ENCODE measurements at places on chromosomes 11 and 22.

GRCh38 chr11:67376063-67376820, 2.8 kb upstream of the CLCF1 start:
- no peak for DNase-seq

- DNase-seq, result no peak
These were observed 407.0 kb downstream of the BRD1 start for GRCh38 chr22:49420651-49421050.

DNA sequence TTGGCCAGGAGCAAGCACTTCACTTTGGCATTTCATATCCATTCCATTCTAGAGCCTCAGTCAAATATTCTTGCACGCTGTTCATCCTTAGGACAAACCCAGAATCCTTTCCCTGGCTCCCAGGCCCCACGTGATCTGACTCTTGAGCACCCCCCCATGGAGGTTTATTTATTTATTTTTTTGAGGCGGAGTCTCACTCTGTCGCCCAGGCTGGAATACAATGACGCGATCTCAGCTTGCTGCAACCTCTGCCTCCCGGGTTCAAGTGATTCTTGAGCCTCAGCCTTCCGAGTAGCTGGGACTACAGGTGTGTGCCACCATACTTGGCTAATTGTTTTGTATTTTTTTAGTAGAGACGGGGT, 12.7 kb upstream of the TSGA10IP start:
- DNase-seq, result no peak

DNA sequence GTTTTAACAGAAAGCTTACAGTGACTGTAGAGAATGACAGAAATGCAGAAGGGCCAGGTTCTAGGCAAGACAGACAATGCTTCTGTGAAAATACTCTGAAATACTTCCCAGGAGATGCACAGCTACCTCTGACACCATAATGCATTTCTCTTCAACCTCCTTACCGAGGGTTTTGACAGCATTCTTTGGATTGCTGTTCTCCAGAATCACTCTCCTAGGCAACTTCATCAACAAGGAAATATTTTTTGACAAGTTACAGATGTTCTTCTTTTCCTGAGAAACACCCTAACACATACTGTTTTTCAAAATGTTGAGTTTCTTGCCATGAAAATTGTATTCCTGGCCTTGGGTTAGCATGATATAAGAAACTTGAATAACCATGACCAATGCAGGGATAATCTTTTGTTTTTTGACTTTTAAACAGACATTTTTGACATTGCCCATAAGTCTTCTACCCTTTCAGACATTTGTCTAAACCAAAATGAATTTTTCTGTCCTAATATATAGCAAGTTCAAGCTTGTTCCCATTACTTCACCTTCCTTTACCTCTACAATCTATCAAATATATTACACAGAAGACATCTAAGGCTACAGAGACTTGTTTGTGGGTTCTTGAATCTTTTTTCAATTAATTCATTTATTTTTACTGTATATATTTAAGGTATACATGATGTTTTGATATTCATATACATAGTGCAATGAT, 108.1 kb downstream of the CCDC34 start:
- DNase-seq, result no peak

DNA sequence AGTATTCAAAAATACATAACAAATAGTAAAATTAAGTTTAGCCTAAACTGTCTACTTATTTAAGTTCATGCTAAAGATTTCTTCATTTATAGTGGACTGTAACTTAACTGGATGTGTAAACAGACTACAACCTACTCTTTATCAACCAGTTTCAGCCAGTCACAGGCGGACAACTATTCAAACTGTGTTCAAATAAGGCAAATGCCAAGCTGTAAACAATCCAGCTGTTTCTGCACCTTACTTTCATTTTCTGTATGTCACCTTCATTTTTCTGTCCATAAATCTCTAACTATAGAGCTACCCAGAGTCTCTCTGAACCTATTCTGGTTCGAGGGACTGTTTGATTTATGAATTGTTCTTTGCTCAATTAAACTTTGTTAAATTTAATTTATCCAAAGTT, 992.8 kb downstream of the DLG2 start:
- no peak for DNase-seq
